ENCODE measurements at places on chromosomes 11 and 22.
A peak's percentile ranks its signal among the peaks of the same experiment; 100 is the strongest.

DNA sequence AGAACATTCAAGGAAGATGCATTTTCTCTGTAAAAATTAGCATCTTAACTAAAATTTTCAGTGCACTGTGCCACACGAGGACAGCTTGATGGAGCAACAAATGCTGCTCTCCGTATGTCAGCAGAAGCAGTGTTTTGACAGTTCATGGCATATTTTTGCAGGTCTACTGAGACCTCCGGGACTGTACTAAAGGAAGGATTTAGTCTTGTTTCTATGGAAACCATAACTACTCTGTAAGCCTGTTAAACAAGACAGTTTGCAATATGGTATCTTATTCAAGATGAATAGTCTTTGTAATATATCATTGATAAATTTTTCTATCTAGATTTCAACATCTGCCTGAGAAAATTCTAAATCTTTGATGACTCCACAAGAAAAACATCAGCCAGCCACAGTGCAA, 184.0 kb upstream of the GUCY1A2 start:
- DNase-seq = no peak
- no peaks in the 10 kb centered on the region for H3K27me3 ChIP-seq
- H3K36me3 ChIP-seq = no peaks in the 10 kb centered on the region
- H3K27ac ChIP-seq = no peak overlapping the region

DNA sequence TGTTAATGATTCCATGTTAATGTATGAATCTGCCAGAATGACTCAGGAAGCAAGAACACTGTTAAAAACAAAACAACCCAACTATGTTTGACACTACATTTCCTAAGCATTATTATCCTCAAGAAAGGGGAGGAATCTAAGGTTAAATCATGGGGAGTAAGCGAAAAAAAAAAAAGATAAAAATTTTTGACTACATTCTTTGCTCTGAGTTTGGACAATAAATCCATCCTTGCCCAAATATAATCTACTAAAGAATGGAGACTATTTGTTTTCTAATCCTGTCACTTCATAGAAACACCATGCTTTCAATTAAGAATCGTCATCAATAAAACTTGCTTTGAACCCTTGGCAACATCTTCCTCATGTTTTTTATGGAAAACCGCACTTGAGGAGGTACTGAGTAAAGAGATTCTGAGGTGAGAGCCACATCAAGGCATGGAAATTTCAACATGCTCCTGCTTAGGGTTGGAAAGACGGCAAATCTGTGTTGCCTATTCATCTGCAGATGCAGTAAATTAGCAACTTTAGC, 9.7 kb downstream of the MAML2 start:
- H3K27me3 ChIP-seq = no peaks in the 10 kb centered on the region
- peaks cover 63% of the 10 kb centered on the region for H3K36me3 ChIP-seq
- no peak for DNase-seq
- H3K4me3 ChIP-seq = no peak overlapping the region
- no peak overlapping the region for H3K27ac ChIP-seq

DNA sequence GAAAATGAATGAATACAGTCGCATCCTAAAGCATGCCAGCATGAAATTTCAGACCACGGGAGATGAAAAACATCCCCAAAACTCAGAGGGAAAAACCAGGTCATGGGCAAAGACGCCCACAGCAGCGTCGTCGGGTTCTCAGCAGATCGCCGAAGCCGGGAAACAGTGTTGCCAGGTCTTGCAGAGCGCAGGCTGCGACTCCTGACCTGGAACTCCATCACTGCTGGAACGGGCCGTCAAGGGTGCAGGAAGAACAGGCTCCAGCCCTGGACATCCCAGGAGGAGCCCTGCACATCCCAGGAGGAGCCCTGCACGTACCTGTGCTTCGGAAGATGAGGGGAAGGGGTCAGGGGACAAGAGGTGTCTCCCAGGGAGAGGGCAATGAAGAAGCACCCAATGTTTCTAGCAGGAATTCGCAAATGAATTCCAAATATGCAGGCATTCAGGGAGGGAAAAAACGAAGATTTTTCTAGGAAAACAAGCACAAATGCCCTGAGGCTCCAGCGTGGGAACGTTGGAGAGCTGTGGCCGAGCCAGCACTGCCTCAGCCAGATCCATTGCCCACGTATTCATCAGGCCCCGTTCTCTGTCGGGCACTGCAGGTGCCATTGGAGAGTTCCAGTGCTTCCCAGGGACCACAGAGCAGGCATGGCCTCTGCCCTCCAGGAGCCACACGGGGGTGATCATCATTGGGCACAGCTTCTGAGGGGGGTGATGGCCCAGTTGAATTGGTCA, 1110.4 kb downstream of the BRD1 start:
- H3K4me1 ChIP-seq = no peaks in the 10 kb centered on the region
- no peaks in the 10 kb centered on the region for H3K27me3 ChIP-seq
- DNase-seq = no peak

GRCh38 chr22:36480941-36481392, 473 bp downstream of the TXN2 start:
- peak overlapping the region; percentile 97 for H3K4me3 ChIP-seq
- no peaks in the 10 kb centered on the region for H3K27me3 ChIP-seq
- H3K4me1 ChIP-seq = peaks cover 10% of the 10 kb centered on the region
- DNase-seq = no peak
- H3K36me3 ChIP-seq = peaks cover 33% of the 10 kb centered on the region

GRCh38 chr11:72738199-72739141, 13.7 kb downstream of the ARAP1 start:
- no peaks in the 10 kb centered on the region for H3K27me3 ChIP-seq
- H3K27ac ChIP-seq = peak overlapping the region; percentile 95
- H3K36me3 ChIP-seq = peaks cover 6% of the 10 kb centered on the region
- DNase-seq = no peak
- peaks cover 46% of the 10 kb centered on the region for H3K4me1 ChIP-seq

GRCh38 chr11:44324749-44325525, 15.0 kb upstream of the ALX4 start:
- H3K27me3 ChIP-seq = peaks cover 79% of the 10 kb centered on the region
- H3K27ac ChIP-seq = no peak overlapping the region
- no peak overlapping the region for H3K4me3 ChIP-seq
- no peaks in the 10 kb centered on the region for H3K36me3 ChIP-seq

DNA sequence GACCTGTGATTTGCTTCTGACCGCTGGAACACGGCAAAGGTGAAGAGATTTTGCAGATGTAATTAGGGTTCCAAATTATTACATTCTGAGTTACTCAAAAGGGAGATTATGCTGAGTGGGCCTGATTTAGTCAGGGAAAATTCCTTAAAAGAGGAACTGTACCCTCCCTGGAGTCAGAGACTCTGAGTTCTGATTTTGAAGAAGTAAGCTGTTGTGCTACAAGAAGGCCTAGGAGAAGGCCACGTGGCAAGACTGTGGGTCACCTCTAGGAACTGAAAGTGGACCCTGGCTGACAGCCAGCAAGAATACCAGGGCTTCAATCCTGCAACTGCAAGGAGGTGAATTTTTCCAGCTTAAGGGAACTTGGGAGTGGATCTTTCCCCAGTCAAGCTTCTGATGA, 45.3 kb downstream of the CHRDL2 start:
- no peak for DNase-seq
- no peaks in the 10 kb centered on the region for H3K4me1 ChIP-seq
- no peak overlapping the region for H3K4me3 ChIP-seq
- H3K27ac ChIP-seq = no peak overlapping the region
- H3K27me3 ChIP-seq = peaks cover 20% of the 10 kb centered on the region
- H3K36me3 ChIP-seq = no peaks in the 10 kb centered on the region

DNA sequence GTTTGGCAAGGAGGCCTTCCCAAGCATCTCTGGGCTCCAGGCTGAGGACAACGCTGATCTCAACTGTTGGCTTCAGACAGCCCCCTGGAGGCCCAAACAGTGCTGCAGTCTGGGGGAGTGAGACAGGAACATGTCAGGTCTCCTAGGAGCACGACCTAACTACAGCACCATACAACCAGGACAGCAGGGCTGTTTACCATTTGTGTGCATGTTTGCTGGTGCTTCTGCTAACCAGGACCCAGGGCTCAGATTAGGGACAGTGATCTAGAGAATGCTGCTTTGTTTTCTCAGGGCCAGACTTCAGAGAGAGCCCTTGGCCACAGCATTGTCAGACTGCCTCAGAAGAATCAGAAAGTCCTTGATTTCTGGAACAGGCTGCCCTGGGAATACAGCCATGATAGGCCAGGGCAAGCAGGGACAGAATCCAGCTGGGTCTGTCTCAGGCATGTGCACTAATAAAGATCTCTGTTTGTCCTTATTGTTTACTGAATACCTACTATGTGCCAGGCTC, 126.5 kb downstream of the VPREB1 start:
- no peak overlapping the region for H3K4me3 ChIP-seq
- no peaks in the 10 kb centered on the region for H3K4me1 ChIP-seq
- H3K27ac ChIP-seq = no peak overlapping the region
- no peak for DNase-seq
- no peaks in the 10 kb centered on the region for H3K36me3 ChIP-seq
- peaks cover 47% of the 10 kb centered on the region for H3K27me3 ChIP-seq

DNA sequence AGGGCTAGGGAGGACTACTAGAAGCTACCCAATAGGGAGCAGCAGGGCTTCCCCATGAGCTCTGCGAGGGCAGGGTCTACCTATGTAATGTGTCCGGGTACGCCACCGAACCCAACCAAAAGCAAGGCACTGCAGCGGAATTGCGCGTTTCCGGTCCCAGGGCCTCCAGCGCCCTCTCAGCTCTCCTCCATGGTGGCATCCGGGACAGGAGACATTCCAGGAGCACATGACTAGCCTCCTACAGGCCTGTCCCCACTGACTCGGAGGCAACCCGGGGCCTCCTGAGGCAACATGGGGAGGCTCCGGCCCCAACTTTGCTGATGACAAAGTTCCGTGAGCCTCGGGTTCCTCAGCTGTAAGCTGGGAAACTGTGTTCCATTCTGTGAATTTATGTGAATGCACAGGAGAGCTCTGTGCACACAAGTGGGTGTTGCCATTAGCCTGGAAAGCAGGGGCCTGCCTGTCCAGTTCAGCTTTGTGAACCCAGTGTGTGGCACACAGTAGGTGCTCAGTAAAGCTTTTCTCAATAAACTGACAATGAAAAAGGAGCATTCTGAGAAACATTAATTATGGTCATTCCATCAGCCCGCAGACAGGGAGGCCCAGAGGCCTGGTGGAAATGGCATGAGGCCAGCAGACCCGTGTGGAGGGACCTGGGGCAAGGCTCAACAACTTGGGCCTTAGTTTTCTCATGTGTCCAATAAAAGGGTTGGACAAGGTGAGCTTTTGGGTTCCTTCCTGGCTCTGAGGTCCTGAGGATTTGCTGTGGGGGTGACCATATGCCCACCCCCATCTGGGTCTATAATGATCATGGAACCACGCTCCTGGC, 50.3 kb downstream of the CHRDL2 start:
- H3K4me3 ChIP-seq = no peak overlapping the region
- H3K27ac ChIP-seq = no peak overlapping the region

- DNase-seq = peak; percentile 29
- no peaks in the 10 kb centered on the region for H3K36me3 ChIP-seq
- H3K4me1 ChIP-seq = peaks cover 9% of the 10 kb centered on the region
- H3K27me3 ChIP-seq = peaks cover 45% of the 10 kb centered on the region
- H3K27ac ChIP-seq = no peak within 1 kb of the TSS
- H3K4me3 ChIP-seq = peak within 1 kb of the TSS; percentile 76
Measured at GRCh38 chr11:76206327-76207081, at the start of gene WNT11. Gene WNT11 (minus strand): TSS chr11:76206502. CDS start chr11:76206407, 95 bp downstream.

- H3K36me3 ChIP-seq = no peaks in the 10 kb centered on the region
- H3K4me3 ChIP-seq = no peak overlapping the region
- H3K4me1 ChIP-seq = no peaks in the 10 kb centered on the region
- no peak overlapping the region for H3K27ac ChIP-seq
- DNase-seq = no peak
- H3K27me3 ChIP-seq = no peaks in the 10 kb centered on the region
Measured at GRCh38 chr11:40252236-40252635, 1207.2 kb downstream of the LRRC4C start.

- peaks cover 6% of the 10 kb centered on the region for H3K4me1 ChIP-seq
- no peaks in the 10 kb centered on the region for H3K27me3 ChIP-seq
- DNase-seq = no peak
- H3K36me3 ChIP-seq = no peaks in the 10 kb centered on the region
- H3K4me3 ChIP-seq = no peak overlapping the region
Measured at GRCh38 chr22:21051145-21051830, 5.5 kb downstream of the LRRC74B start.

DNA sequence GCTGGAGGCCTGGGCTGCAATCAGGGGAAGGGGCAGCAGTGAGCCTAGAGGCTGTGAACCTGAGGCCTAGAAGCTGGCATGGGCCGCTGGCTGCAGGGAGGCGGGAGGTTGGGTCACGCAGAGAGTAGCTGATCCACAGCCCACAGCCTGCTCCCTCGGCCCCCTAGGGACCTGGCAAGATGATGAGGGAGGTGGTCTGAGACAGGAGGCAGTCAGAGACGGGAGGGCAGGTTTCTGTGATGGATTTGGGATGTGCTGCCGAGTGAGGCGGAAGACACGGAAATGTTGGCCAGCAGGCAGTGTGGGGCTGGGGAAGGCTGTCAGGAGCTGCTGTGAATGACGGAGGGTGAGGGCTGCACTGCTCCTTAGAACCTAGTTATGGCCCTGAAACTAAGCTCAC, 22.7 kb downstream of the LRFN4 start:
- H3K27ac ChIP-seq = no peak overlapping the region
- DNase-seq = no peak
- H3K4me3 ChIP-seq = no peak overlapping the region
- H3K36me3 ChIP-seq = no peaks in the 10 kb centered on the region

GRCh38 chr11:78714539-78714938, 139.9 kb upstream of the NARS2 start:
- no peak overlapping the region for H3K27ac ChIP-seq
- no peaks in the 10 kb centered on the region for H3K36me3 ChIP-seq
- peaks cover 11% of the 10 kb centered on the region for H3K27me3 ChIP-seq
- no peak for DNase-seq

- no peaks in the 10 kb centered on the region for H3K27me3 ChIP-seq
- no peak for DNase-seq
- no peaks in the 10 kb centered on the region for H3K4me1 ChIP-seq
Measured at GRCh38 chr11:99522467-99523173, 501.9 kb downstream of the CNTN5 start.

DNA sequence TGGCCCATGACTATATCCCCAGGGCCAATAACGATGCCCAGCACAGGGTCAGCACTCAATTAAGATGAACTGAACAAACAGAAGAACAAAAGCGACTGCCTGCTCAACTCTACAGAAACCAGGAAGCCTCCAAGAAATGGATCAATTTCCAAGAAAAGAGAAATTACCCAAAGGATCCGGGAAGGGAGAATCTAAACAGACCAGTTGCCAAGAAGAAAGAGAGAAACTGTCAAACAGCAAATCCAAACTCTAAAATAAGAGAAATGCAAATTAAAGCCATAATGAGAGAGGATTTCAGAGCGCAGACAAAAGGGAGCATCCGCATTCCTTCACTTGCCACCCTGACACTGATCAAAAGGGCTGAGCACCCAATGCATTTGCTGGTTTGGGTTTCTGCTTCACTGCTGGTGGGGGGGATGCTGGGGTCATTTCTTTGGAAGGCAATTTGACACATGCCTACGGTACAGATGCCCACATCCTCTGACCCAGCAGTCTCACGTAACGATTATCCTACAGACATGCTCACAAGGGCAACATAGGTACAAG, 37.7 kb upstream of the RFPL3 start:
- H3K36me3 ChIP-seq = no peaks in the 10 kb centered on the region
- DNase-seq = no peak

- no peak overlapping the region for H3K4me3 ChIP-seq
- no peaks in the 10 kb centered on the region for H3K36me3 ChIP-seq
- no peaks in the 10 kb centered on the region for H3K4me1 ChIP-seq
- H3K27ac ChIP-seq = no peak overlapping the region
Measured at GRCh38 chr11:101453682-101454081, 130.1 kb downstream of the TRPC6 start.

- H3K4me3 ChIP-seq = no peak overlapping the region
- H3K27ac ChIP-seq = no peak overlapping the region
- no peaks in the 10 kb centered on the region for H3K27me3 ChIP-seq
- no peak for DNase-seq
- no peaks in the 10 kb centered on the region for H3K36me3 ChIP-seq
- no peaks in the 10 kb centered on the region for H3K4me1 ChIP-seq
Measured at GRCh38 chr11:84430661-84431060, 1144.5 kb upstream of the CCDC90B start.

All from activated T-helper 2 cell treated with anti-CD3 and anti-CD28 coated beads, Interferon-gamma antibody, Interleukin-2, Interleukin-4, amounts not matched to agents 10 μg/mL and 5 μg/mL and 100 μg/mL, durations not matched to agents 14 hours and 24 hours and 36 hours (primary cell).